ENCODE measurements at places on chromosomes 5 and 9. TPM values are rescaled to one million over a fixed set of nuclear protein-coding genes. Genes with fewer than 3 reads are reported as not detected.

DNA sequence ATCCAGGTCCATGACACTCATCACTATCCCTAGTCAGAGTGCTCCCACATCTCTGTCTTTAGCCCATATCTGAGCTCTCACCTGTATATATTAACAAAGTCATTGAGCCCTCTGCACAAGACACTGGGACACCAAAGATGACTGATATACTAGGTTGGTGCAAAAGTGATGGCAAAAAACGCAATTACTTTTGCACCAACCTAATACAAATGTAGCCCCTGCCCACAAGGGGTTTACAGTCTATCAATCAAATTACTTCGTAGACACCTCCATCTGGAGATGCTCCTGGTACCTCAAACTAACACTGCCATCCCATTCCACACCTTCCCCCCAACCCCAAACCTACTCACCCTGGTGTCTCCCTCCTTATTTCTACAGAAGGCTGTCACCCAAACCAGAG lies 194.1 kb downstream of the MCTP1 start:
- no peak for DNase-seq

SLC6A18 gene
- not detected for total RNA-seq

IFNA2 gene
- total RNA-seq, result not detected

- DNase-seq, result no peak
These were observed 82.9 kb downstream of the TMEM252 start for GRCh38 chr9:68457803-68458202.

IL4 gene
- not detected for total RNA-seq

DNA sequence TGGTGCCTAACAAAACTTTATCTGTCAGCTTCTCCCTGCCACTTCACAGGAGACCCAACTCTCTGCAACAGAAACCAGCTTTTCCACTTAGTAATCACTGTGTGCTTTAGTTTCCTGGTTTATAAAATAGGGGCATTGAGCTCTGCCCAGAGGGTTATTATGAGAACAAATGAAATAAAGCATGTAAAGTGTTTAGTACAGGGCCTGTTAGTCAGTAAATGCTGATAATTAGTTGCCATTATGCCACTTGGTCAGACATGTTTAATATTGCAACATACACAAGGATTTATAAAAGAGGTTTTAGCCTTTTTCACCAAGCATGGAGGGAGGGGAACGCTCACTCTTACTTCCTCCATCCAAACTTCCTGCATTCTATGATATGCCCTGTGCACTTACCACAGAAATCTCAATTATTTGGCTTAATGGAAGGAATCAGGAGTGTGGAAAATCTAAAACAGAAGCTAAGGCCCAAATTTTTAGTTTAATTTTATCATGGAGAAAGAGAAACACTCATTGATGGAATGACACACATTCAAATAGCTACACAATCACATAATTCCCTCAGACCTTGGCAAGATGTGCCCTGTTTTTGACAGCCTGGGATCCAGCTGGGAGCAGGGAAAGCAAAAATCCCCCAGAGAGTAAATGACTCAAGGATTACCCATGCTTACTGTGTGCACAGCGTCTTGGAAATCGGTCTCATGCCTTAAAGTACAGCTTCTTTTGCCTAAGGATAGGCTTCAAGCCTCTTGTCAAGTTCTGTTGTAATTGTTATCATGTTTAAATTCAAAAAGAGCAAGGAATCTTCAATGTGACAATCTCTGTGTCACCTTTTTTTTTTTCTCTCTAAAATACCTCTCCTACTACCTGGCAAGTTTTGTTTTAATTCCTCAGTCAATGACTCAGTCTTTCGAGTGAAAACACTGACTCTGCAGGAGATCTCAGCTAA lies 34.0 kb downstream of the ZNF474 start:
- DNase-seq, result no peak

GRCh38 chr5:66939094-66939493 lies 257.5 kb downstream of the CD180 start:
- no peak for DNase-seq

DNA sequence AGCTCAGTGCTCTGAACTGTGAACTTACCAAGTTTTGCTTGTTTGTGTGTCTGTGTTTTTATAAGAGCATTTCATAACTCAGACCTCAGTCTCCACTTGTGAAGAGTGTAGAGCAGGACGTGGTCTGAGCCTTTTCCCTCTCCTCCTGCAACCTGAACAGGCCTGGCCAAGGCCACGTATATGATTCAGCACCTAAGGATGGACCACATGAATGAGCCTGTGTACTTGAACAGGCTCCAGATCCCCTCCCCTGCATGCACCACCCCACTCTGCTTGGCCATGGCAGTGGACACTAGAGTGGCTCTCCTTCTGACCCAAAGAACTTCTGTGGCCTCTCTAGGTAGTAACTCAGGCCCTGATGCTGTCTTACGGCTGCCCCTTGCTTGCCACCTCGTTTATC lies 125.9 kb upstream of the FSTL4 start:
- DNase-seq, result no peak

GRCh38 chr5:122156724-122157325 lies 27.5 kb downstream of the ZNF474 start:
- no peak for DNase-seq
